Esophagus muscularis mucosa (tissue), 4 donors: ENCODE measurements at places on chromosomes 3 and 15.

DNA sequence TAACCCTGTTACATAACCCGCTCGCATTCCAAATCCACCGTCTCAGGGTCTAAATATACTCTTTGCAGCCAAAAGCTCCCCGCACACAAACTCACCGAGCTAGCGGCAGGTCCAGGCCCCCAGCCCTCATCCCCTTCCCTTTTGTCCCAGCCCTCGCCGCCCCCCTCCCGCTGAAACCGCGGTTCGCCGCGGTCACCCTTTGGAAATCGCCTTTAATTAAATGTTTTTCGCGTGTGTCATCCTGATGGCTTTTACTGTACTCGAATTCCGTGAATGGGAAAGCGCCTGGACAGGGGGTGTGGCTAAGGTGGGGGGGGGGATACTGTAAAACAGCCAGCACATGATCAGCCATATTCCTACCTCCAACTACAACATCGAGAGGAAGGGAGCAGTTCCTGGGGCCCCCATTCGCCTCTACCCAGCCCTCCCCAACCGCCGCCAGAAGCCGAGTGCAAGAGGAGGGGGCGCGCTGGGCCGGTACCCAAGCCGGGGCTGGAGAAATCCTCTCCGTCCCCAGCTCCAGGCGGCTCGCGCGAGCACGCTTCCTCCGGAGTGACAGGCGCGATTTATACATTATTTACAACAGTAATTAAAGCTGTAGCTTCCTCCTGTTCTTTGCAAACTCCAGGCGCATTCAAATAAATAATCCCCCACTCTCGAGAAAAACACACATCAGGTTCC, 1.7 kb downstream of the RORA start:
- no peak for DNase-seq

DNA sequence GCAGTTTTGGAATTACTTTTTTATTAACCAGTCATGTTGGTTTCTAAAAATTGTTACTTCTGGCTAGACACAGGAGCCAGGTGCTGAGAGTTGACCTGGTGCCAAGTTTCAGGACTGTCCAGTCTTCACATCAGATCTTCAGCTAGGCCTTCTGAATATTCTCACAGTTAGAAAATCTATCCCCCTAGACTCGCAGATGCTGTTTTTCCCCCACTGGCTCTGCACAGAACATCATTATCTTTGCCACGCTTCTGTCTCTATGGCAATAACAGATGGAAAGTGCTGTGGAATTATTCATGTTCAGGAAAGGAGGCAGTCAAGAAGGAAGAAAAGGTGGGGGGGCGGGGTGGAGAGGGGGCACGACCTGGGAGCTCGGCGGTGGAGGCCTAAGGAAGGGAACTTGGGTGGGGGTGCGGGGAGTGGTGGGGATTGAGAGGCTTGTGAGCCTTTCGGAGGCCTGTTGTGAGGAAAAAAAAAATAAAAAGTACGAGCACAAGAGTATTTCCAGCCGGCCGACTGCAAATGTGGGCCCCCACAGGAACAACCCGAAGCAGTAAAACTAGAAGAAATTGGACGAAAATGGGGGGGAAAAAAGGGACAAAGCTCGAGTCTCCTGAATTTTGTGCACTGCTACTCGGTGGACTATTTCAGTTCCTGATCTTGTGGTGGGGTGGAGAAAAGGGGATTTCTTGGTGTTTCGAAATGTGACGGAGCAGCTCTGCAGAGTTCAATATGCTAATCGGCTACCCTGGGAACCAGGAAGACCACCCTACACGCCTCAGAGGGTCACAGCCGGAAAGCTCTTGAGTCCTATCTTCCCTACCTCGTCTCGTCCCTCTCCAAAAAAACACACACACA, 1.5 kb upstream of the SKIL start:
- no peak for DNase-seq

- peak; percentile 91 for DNase-seq
Observed at GRCh38 chr3:184466413-184466960, 86.6 kb downstream of the CHRD start.

DNA sequence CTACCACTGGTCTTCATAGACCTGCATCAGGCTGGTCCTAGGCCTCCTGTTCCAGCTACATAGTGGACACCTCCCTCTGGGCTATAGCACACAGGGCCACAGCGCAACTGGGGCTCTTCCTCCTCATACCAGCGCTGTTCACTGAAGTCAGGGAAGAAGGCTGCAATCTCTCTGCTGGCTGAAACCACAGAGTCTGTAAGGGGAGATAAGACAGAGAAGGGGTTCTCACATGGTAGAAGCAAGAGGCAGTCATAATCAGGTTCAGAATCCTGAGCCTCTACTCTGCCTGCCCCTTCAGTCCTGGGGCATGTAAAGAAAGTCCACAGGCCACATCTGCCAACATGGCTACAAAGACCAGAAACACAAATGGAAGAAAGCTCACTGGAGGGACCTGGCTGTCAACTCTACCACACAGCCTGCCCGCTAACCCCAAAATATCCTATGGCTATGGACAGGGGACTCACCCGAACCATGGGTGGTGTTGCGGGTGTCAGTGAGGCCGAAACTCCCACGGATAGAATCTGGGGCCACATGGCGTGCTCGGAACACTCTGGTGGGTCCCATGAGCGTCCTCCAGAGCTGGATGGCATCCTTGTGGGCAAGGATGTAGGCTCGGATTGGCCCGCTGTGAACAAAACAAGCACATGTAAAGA, 38.7 kb downstream of the SPINK8 start:
- DNase-seq = no peak

DNA sequence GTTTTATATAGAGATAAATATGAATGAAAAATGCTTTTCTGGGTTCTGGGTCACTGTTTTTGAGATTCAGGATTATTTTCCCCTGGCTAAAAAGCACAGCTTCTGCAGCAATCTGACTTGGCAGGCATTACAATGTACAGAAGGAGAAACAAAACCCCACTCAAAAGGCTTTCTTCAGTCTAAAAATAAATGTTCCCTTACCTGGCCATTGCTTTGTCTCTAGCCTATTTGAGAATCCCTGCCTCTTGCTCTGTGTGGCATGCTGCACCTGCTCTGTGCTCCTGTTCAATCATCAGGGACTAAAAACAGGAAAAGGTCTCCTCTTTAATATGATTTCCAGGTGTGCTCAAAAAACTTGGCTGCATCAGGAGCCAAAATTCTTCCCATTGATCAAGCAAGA, 187.4 kb upstream of the STAC start:
- no peak for DNase-seq

DNA sequence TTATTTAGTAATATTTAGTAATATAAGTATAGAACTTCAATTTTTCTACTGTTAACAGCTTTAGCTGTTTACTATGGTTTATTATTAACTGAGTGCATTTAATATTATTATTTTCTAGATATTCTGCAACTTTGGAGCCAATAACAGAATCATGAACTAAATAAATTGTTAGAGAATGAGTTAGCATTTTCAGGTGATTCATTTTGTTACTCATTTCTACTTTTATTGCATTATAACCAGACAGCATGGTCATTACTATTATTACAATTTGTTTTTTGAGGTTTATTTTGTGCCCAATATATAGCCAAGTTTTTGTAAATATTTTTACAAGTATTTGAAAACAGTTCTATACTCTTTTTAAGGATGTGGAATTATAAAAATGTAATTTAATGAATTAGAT, 279.6 kb downstream of the SQOR start:
- DNase-seq = no peak

GRCh38 chr15:51830276-51830806, 888 bp downstream of the TMOD3 start:
- DNase-seq = no peak

- DNase-seq = no peak
Observed at GRCh38 chr3:72899349-72899765, 11.5 kb downstream of the GXYLT2 start.

- no peak for DNase-seq
Observed at GRCh38 chr3:107629566-107629965, 106.8 kb downstream of the BBX start.

GRCh38 chr15:63708126-63708772, 111.1 kb downstream of the FBXL22 start:
- DNase-seq = no peak

DNA sequence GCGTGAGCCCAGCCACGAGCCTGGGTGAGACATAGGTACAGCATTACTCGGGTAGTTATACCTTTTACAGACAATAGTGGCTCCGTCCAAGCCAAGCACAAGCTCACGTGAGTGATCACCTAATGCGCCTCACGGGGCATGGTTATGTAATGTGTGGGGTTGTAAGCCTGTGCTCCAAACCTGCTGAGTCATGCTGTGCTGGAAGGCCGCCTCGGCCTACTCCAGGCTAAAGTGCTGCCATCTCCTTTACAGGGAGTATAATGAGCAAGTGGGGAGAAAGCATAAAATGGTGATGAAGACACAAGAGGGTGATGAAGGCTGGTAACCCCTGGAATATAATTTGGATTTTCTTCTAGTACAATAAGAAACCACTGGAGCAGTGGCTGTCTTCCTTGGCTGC, 175.8 kb upstream of the STT3B start:
- no peak for DNase-seq

- DNase-seq = no peak
Observed at GRCh38 chr15:35757765-35758164, 211.8 kb upstream of the DPH6 start.

DNA sequence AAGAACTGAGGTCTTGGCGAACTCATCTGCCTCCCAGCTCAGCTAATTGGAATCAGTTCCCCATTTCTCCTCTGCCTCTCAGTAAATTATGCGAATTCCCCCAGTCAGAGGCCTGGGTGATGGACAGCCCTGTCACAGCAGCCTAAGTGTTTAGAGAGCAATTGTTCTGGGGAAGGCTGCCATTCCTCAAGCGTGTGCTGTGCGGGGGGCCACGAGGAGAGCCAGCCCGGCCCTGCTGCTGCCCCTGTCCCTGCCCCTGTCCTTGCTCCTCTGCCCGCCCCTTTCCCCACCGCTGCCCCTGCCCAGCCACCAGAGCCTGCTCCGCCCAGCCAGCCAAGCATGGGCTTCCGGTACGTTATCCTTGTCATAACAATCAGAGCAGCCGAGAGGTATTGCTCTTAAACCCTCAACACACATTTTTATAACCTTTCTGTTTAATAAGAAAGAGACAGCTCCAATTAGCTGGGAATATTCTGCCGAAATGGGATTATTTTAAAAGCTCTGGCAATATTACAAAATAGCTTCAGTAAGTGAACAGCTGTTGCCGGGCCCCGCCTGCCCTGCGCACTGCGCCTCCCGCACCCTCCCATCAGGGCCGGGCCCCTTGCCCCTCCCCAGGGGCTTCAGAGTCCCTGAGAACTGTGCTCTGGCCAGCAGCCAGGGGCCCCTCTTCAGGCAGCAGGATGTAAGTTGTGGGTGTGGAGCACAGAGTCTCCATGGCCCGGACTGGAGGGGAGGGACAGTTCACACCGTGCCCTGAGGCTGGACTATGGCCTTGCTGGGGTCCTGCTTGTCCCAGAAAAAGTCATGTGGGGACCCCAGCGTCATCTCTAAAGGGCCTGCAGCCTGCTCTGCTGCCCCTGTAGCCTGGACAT, 12.4 kb upstream of the CACNA2D2 start:
- no peak for DNase-seq

DNA sequence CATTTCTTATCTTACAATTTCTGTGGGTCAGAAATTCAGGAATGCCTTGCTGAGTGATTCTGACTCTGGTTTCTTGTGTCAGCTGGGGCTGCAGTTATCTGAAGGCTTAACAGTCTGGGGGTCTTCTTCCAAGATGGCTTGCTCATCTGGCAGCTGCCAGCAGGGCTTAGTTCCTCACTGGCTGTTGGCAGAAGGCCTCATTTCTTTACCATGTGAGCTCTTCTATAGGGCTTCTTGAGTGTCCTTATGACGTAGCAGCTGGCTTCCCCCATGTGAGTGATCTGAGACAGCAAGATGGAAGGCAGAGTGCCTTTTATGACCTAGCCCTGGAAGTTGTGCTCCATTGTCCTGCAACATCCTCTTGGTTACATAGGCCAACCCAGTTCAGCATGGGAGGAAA, 82.0 kb upstream of the PDZRN3 start:
- no peak for DNase-seq

GRCh38 chr15:37057256-37057655, 43.1 kb downstream of the MEIS2 start:
- DNase-seq = no peak

DNA sequence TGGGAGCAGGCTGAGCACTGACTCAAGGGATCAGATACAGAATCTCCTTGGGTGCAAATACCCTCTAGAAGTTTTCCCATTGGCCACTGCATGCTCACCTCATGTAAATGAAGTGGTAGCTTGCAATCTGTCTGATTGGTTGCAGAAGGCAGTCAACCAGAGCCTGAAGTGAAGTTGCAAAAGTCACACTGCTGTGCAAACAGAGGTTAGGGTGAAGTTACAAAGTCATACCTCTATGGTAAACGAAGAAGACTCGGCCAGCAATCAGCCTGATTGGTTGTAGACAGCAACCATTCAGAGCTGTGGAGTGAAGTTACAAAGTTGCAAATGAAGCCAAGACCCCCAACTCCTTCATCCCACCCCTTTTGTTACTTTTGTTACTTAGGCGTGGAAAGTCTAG, 27.1 kb downstream of the STARD9 start:
- no peak for DNase-seq

GRCh38 chr15:86915811-86916331, 836.2 kb downstream of the AGBL1 start:
- DNase-seq = peak; percentile 83

- DNase-seq = no peak
Observed at GRCh38 chr3:116663161-116664110, 46.1 kb upstream of the TUSC7 start.

DNA sequence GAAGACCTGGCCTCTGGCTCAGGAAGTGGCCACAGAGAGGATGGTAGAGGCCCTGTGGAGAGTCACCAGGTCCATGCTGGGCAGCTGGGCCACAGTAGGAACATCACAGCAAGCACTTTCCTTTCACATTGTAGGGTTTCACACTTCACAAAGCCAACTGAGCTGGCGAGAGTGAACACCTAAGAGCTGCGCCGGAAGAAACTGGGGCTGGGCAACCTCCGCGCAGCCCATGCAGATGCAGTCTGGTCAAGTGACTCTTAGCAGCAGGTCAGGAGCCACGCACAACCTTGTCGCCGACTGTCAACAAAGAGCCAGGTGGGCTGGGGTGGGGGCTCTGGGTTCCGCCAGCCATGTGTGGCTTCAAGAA, 15.3 kb upstream of the SHISA5 start:
- no peak for DNase-seq

DNA sequence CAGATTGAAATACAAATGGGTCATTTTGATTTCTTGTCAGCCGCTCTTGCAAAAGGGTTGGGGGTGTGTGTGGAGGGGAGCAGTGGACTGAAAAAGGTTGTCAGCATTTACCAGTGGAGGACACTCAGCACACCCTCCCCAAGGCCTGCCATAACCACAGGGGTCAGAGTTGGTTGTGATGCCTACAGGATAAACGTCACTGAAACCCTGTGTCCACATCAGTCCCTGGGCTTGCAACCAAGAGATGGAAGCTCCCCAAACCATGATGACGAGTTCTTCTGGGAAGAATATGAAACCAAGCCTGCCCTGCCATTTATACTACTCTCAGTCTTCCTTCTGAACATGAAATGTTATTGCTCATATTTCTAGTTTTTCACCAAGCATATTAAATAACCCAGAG, 54.0 kb upstream of the UMPS start:
- DNase-seq = no peak

- no peak for DNase-seq
Observed at GRCh38 chr3:72846166-72846565, 2.1 kb downstream of the SHQ1 start.
